ENCODE measurements at places on chromosomes 5 and 9. TPM values are rescaled to one million over a fixed set of nuclear protein-coding genes. Genes with fewer than 3 reads are reported as not detected.

HAPLN1 gene
- total RNA-seq, result not detected

SPINK4 gene
- total RNA-seq, result not detected

TLR4 gene
- not detected for total RNA-seq

OR1L8 gene
- total RNA-seq, result not detected

SPINK13 gene
- not detected for total RNA-seq

LRRC19 gene
- not detected for total RNA-seq

ARSI gene
- total RNA-seq, result not detected

ORM1 gene
- total RNA-seq, result not detected

PDE6A gene
- total RNA-seq, result 0.05 TPM

- no peak overlapping the region for H3K4me3 ChIP-seq
- no peaks in the 10 kb centered on the region for H3K4me1 ChIP-seq
- no peaks in the 10 kb centered on the region for H3K27me3 ChIP-seq
Measured at GRCh38 chr5:151819830-151820229, 48.1 kb downstream of the G3BP1 start.

GRCh38 chr9:111896942-111897600, 457 bp downstream of the UGCG start:
- H3K4me1 ChIP-seq, result peaks cover 13% of the 10 kb centered on the region
- H3K27me3 ChIP-seq, result no peaks in the 10 kb centered on the region
- peak; percentile 63 for DNase-seq
- no peaks in the 10 kb centered on the region for H3K36me3 ChIP-seq
- H3K4me3 ChIP-seq, result peak overlapping the region; percentile 99

- peaks cover 59% of the 10 kb centered on the region for H3K4me1 ChIP-seq
- no peaks in the 10 kb centered on the region for H3K27me3 ChIP-seq
- no peak overlapping the region for H3K4me3 ChIP-seq
- DNase-seq, result no peak
- peak overlapping the region; percentile 86 for H3K27ac ChIP-seq
Measured at GRCh38 chr5:179755022-179755421, 22.4 kb downstream of the MAML1 start.

DNA sequence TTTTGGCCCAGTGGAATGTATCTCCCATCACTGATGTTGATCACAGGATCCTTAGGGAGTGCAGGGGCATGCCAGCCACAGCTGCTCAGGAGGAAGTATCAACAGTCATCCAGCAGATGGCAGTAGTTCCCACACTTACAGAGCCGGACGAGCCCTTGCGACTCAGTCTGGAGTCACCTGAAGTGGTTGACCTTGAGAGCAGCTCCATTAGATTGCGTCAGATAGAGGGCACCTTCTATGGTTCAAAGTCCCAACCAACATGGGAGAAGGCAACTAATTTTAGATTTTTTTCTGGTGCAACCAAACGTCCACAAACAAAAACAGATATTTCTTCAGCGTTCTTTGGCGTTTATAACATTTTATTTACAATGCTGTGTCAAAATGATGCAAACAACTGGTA, 124.5 kb downstream of the EGFLAM start:
- H3K4me1 ChIP-seq, result peaks cover 22% of the 10 kb centered on the region
- peak; percentile 60 for DNase-seq
- peaks cover 17% of the 10 kb centered on the region for H3K27me3 ChIP-seq

- H3K4me3 ChIP-seq, result no peak overlapping the region
- H3K4me1 ChIP-seq, result no peaks in the 10 kb centered on the region
- peaks cover 2% of the 10 kb centered on the region for H3K36me3 ChIP-seq
- no peaks in the 10 kb centered on the region for H3K27me3 ChIP-seq
Measured at GRCh38 chr5:125209650-125210049, 463.2 kb upstream of the ZNF608 start.

DNA sequence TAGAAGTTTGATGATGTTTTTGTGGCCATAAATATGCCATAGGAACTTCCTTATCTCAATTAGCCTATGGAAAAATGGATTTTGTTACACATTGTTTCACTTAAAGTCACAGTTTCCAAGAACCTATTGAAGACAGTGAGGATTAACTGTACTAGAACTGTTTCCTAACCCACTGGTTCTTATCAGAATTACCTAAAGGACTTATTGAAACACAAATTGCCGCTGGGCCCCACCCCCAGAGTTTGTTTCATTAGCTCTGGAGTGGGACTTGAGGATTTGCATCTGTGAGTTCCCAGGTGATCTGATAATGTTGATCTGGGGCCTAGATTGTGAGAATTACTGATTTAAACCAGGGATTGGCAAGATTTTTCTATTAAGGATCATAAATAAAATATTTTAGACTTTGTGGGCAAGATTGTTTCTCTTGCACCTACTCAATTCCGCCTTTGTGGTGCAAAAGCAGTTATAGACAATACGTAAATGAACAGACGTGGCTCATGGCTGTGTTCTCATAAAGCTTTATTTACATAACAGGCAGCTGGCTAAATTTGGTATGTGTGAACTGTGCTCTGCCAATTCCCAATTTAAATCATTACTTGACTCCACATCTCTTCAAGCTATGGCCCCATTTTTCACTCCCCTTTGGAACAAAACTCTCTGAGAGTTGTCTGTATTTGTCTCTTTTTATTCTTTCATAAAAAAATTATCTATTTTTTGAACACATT, 9.3 kb downstream of the JAK2 start:
- H3K4me3 ChIP-seq, result no peak overlapping the region
- H3K27ac ChIP-seq, result no peak overlapping the region
- peaks cover 45% of the 10 kb centered on the region for H3K36me3 ChIP-seq
- no peaks in the 10 kb centered on the region for H3K27me3 ChIP-seq
- DNase-seq, result no peak
- peaks cover 37% of the 10 kb centered on the region for H3K4me1 ChIP-seq

GRCh38 chr9:123522251-123522650, 166.3 kb downstream of the CRB2 start:
- no peaks in the 10 kb centered on the region for H3K36me3 ChIP-seq
- DNase-seq, result no peak
- H3K4me1 ChIP-seq, result no peaks in the 10 kb centered on the region
- no peak overlapping the region for H3K4me3 ChIP-seq

DNA sequence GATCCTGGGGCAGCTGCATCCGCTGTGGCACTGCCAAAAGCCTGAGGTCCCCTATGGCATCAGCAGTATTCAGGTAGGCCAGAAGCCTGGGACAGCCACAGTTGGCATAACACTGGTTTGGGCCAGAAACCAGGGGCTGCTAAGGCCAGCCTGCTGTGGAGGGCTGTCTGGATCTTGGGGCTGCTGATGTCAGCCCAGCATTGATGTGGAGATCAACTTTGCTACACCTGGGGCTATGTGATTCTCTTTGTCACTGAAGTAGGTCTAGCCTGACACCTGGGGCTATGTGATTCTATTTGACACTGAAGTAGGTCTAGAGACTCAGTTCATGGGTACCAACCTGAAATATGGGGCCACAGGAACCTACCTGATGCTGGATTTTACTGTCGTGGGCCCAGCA, 411.5 kb downstream of the RASEF start:
- DNase-seq, result no peak
- H3K4me3 ChIP-seq, result no peak overlapping the region
- no peaks in the 10 kb centered on the region for H3K27me3 ChIP-seq
- peaks cover 5% of the 10 kb centered on the region for H3K36me3 ChIP-seq

GRCh38 chr5:34817558-34818351, 21.2 kb upstream of the TTC23L start:
- no peak for DNase-seq
- H3K36me3 ChIP-seq, result no peaks in the 10 kb centered on the region
- H3K4me1 ChIP-seq, result no peaks in the 10 kb centered on the region

GRCh38 chr5:134592141-134592746, 40.4 kb downstream of the SAR1B start:
- H3K36me3 ChIP-seq, result no peaks in the 10 kb centered on the region
- no peak overlapping the region for H3K27ac ChIP-seq
- peaks cover 9% of the 10 kb centered on the region for H3K27me3 ChIP-seq
- DNase-seq, result peak; percentile 26

DNA sequence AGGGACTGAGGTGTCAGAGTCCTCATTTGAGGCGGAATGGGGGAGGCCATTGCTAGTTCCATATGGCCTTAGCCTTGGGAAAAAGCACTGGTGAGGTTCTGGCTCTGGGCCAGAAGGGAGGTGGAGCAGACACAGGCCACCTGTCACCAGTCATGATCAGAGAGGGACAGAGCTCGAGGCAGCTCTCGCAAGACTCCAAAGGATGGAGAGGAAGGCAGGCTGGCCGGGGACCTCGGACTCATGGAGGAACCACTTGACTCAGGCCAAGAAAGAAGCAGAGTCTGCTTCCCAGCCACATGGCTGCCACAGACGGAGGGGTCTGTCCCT, 29.2 kb upstream of the NSMF start:
- no peak for DNase-seq
- H3K36me3 ChIP-seq, result no peaks in the 10 kb centered on the region
- H3K4me3 ChIP-seq, result no peak overlapping the region
- H3K27me3 ChIP-seq, result no peaks in the 10 kb centered on the region
- no peaks in the 10 kb centered on the region for H3K4me1 ChIP-seq

Data from activated T-cell treated with anti-CD3 and anti-CD28 coated beads, Interleukin-2, amount 50 U/mL, for 72 hours (primary cell).